Uterine smooth muscle cell (primary cell): ENCODE measurements at places on chromosomes 5 and 9. TPM values are rescaled to one million over a fixed set of nuclear protein-coding genes. Genes with fewer than 3 reads are reported as not detected.

DOCK2 gene
- total RNA-seq: 3.0 and 3.4 TPM in 2 replicates

ENG gene
- 5.8 and 7.1 TPM in 2 replicates for total RNA-seq

PCDHB15 gene
- total RNA-seq: under 0.01 and 0.37 TPM in 2 replicates

LRRC19 gene
- not detected in 2 replicates for total RNA-seq

ORM2 gene
- total RNA-seq: not detected in 2 replicates

TRPM6 gene
- total RNA-seq: under 0.01 TPM in 2 replicates

MYO10 gene
- 30.0 and 39.6 TPM in 2 replicates for total RNA-seq

PCYOX1L gene
- total RNA-seq: 5.4 and 9.7 TPM in 2 replicates

SERF1B gene
- 11.5 and 13.6 TPM in 2 replicates for total RNA-seq

SAXO1 gene
- under 0.01 TPM in 1 of 2 replicates, not detected in the other for total RNA-seq

C5orf34 gene
- total RNA-seq: 4.4 and 11.5 TPM in 2 replicates

IL13 gene
- not detected in 2 replicates for total RNA-seq

FAM151B gene
- total RNA-seq: 2.4 and 4.6 TPM in 2 replicates

PCDHA9 gene
- 0.11 and 0.12 TPM in 2 replicates for total RNA-seq

FOXD1 gene
- 3.2 and 3.5 TPM in 2 replicates for total RNA-seq

MAP1B gene
- 215 and 278 TPM in 2 replicates for total RNA-seq

NR2F1 gene
- total RNA-seq: 51.9 and 63.0 TPM in 2 replicates
